Trophoblast cell (in vitro differentiated cells and primary cell): ENCODE measurements at places on chromosomes 11 and 22.
A peak's percentile ranks its signal among the peaks of the same experiment; 100 is the strongest.

DNA sequence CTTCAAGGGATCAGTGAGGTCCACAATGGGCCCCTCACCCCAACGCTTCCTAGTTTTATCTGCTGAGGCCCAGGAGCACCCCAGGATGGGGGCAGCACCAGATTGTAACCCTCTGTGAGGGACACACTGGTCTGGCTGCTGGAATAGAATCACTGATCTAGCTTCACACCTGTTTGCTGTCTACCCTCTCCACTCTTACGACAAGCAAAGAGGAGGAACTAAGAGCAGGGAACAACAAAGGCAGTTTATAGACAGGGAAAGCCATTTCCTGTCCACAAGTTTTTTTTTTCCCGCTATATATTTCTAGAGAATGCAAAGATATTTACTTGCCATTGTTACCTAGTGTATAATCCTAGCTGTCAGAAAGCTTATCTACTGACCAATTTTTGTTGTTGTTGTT lies 61.0 kb upstream of the CRTAM start:
- DNase-seq = no peak
- H3K36me3 ChIP-seq = peaks cover 11% of the 10 kb centered on the region
- H3K4me3 ChIP-seq = no peak overlapping the region
- peak overlapping the region; percentile 40 for H3K27ac ChIP-seq

DNA sequence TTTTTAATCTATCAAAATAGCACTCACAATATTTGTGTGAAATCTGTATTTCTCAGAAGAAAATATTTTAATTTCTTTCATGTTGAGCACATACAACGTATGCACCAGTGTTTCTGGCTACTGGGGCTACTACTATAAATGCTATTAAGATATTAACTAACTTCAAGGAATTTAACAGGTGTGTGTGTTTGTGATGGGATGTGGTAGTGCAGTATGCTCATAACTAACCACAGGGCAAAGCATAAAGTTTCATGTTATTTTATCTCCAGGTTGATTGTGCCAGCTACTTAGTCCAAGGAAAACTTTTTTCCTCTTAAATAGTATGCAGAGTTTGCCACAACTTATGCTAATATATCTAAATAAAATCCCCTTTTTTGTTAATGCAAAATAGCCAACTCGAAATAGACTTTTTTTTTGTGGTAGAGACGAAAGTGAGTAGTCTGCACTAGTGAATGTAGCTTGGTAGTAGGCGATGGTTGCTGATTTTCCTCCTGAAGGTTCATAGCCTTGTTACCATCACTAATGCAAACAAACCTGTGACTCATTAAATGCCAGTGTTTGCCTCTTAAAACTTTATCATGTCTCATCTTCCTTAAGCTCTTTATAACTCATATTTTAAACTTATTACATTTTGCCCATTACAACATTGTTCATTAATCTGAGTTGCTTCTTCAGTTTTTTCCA lies 565.5 kb upstream of the ANO3 start:
- DNase-seq = no peak
- H3K36me3 ChIP-seq = no peaks in the 10 kb centered on the region
- H3K4me3 ChIP-seq = no peak overlapping the region
- no peak overlapping the region for H3K27ac ChIP-seq

- no peak for DNase-seq
- H3K4me1 ChIP-seq = no peaks in the 10 kb centered on the region
These were observed 5.7 kb downstream of the MUC5AC start for GRCh38 chr11:1163321-1163910.

DNA sequence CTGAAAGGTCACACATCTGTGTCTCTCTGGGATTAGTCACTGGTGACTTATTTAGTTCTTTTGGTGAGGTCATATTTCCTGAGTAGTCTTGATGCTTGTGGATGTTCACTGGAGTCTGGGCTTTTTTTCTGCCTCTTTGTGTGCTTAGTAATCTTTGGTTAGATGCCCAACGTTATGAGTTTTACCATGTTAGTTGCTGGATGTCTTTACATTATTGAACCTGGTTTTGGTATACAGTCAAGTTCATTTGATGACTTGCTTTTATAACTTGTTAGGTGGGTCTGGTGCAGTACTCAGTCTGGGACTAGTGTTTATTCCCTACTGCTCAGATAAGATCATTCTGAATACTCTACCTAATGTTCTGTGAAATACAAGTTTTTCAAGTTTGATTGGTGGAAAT lies 26.2 kb upstream of the SLC37A2 start:
- no peaks in the 10 kb centered on the region for H3K36me3 ChIP-seq
- no peaks in the 10 kb centered on the region for H3K27me3 ChIP-seq
- no peak for DNase-seq
- H3K27ac ChIP-seq = no peak overlapping the region

GRCh38 chr11:61972672-61973475 lies 5.4 kb upstream of the FTH1 start:
- peak; percentile 91 for DNase-seq
- no peak overlapping the region for H3K4me3 ChIP-seq
- no peaks in the 10 kb centered on the region for H3K36me3 ChIP-seq

DNA sequence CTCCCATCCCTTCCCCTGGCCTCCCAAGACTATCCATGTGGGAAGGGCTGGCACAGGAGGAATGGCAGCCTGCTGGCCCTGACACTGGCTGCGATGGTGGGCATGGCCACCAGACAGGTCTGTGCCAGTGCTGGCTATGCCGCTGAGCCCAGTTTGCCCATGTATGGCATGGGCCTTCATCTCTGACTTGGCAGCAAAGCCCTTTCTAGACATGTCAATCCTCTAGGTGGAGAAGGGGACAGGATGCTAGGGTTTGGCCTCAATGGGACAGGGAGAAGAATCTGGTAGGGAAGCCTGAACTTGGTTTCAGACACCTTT lies 8.8 kb downstream of the ZP1 start:
- no peak overlapping the region for H3K27ac ChIP-seq
- no peak for DNase-seq
- H3K4me3 ChIP-seq = no peak overlapping the region
- H3K36me3 ChIP-seq = no peaks in the 10 kb centered on the region
- H3K4me1 ChIP-seq = peaks cover 3% of the 10 kb centered on the region

GRCh38 chr22:25940479-25940878 lies 198.5 kb downstream of the MYO18B start:
- no peak overlapping the region for H3K4me3 ChIP-seq
- peaks cover 5% of the 10 kb centered on the region for H3K4me1 ChIP-seq
- no peaks in the 10 kb centered on the region for H3K36me3 ChIP-seq
- H3K27me3 ChIP-seq = no peaks in the 10 kb centered on the region
- DNase-seq = no peak
- no peak overlapping the region for H3K27ac ChIP-seq
